Stimulated activated CD8-positive, alpha-beta memory T cell treated with anti-CD3 and anti-CD28 coated beads, Interleukin-7, amount 100 ng/mL, for 4 hours (primary cell): ENCODE measurements at places on chromosomes 3 and 15.

GRCh38 chr3:147799601-147800000 lies 390.4 kb downstream of the ZIC1 start:
- DNase-seq: no peak

DNA sequence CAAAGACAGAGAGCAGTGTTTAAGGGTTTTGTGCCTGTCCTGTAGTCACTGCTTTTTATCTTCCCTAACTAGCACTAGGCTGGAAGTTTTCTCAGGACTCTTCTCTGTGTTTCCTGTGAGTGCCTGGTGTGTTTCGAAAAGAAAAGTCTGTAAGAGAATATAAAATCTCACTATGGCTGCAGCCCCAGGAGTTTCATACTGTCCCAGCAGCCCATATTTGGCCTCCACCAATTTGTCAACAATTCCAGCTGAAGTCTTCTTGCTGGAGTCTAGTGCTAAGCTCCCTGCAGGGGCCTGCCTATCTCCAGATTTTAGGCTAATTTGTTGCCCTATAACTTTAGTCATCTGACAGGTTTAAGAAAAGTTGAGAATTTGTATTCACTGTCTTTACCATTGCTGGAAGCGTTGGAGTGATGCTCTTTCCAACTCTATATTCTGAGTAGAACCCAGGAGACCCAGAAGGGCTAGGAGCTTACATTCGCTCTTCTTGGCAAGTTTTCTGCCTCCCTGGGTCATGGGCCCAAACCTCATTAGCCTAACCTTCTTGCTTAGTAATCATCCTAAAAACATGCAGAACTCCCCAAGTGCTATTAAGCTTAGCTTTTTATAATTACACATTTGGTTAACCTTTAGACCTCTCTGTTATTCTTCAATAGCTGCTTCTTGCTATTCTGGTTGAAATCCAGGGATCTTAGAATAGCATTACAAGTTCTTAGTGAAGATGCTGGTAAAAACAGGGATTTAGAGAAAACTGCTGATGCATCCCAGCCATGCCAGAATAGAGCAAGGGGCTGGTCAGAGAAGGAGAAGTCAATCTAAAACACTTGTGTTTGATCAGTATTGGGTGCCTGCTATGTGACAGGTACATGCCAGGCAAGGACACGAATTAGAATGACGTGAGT lies 283.1 kb downstream of the NEK10 start:
- DNase-seq: no peak

GRCh38 chr3:73192036-73192738 lies 130.7 kb downstream of the EBLN2 start:
- DNase-seq: no peak

- no peak for DNase-seq
These were observed 213.2 kb upstream of the IL12A start for GRCh38 chr3:159775372-159775961.

- DNase-seq: no peak
These were observed 735 bp downstream of the STIMATE start for GRCh38 chr3:52896613-52897012.

- no peak for DNase-seq
These were observed 320.3 kb upstream of the SATB1 start for GRCh38 chr3:18745472-18745871.

DNA sequence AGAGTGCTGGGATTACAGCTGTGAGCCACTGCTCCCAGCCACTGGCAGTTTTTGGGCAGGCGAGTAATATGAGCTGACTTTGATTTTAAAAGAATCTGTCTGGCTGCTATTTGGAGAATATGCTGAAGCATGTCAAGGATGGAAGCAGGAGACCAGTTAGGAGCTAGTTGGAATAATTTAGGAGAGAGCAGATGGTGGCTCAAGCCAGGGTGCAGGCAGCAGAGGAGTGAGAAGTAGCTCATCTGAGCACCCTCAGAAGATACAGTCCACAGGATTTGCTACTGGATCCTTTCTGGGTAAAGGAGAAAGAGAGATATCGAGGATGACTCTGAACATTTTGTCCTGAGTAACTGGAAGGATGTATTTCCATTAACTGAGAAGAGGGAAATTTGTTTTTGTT lies 30.4 kb upstream of the BDH1 start:
- DNase-seq: no peak

GRCh38 chr3:149174901-149175300 lies 45.5 kb downstream of the HPS3 start:
- no peak for DNase-seq

DNA sequence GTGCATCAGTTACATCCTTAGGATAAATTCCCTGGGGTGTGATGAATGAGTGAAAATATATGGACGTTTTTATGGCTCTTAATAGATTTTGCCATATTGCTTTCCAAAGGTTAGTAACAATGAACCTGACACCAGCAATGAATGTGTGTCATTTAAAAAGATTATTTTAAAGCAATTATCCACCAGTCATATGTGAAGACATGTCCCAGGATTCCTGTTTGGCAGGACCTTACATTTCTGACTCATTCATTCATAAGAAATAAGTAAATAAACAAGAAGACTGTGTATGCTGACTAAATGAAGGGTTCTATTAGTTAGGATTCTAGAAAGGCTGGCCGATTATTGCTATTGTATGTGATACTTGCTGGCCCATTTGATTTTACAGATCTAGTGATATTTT lies 201.5 kb downstream of the SOX2 start:
- DNase-seq: no peak

- DNase-seq: no peak
These were observed 24.9 kb downstream of the ALS2CL start for GRCh38 chr3:46668591-46668990.

DNA sequence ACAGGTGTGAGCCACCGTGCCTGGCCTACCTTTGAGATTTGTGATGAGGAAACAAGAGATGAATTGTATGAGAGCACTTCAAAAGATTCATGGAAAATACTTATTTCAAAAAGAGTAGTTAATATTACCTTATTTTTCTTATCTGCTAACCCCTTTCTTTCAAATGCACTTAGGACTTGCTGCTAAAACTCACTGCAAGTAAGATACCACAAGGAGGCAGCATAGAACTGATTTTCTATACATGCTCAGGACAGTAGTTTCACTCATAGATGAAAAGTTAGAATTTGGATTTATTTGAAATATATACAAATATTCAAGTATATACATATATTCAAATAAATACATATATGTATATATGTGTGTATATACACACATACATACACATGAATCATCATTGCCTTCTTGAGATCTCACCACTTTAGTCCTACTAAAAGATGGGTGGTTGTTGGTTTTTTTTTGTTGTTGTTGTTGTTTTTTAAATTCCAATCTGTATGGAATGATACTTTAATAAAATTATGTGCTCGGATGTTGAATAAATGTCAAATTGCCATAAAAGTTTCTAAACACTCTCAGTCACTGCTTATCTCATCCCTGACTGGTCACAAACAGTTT lies 2.4 kb downstream of the CCNDBP1 start:
- DNase-seq: no peak

DNA sequence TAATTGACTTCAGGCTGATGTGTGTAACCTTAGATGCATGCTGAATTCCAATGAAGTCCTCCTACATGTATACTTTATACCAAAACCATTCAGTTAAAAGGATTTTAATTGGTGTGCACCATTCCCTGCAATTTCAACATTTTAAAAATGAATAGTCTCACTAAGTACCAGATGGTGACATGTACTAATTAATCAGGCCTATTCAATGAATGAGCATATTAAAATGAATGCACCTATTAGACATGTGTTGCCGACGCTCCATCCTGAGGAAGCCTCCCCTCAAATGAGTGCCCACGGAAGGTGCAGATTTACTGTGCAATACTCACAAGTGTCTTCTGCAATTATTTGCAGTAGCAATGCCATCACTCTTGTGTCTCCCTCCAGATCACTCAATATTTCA lies 124.7 kb upstream of the TSPAN3 start:
- no peak for DNase-seq
